ENCODE measurements at places on chromosomes 5 and 9.

DNA sequence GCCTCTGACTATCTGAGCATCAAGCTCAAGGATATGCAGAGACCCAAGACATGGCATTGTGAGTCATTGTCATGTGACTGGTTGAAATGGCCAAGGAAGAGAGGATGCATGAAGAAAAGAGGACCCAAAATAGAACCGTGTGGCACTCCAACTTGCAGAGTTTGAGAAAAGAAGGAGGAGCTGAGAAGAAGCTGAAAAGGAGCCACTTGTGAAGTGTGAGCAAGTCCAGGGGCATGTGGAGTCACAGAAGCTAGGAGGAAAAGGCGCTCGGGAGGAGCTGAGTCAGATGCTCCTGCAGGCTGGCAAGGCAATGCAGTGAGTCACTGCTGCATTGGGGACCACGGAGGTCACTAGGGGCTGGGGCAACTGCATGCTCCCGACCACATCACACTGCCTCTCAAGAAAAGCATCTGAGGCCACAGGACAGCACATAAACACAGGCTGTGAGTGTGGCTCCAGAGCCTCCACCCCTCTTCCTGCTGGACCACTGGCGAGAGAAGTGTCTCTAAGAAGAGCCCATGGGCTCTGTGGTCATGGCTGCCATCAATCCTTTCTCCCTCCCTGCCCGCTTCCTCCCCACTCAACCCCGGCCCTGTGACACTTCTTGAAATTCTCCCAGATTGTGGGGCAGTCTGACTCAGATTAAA lies 197.6 kb downstream of the DRD1 start:
- peak; percentile 92 for DNase-seq

DNA sequence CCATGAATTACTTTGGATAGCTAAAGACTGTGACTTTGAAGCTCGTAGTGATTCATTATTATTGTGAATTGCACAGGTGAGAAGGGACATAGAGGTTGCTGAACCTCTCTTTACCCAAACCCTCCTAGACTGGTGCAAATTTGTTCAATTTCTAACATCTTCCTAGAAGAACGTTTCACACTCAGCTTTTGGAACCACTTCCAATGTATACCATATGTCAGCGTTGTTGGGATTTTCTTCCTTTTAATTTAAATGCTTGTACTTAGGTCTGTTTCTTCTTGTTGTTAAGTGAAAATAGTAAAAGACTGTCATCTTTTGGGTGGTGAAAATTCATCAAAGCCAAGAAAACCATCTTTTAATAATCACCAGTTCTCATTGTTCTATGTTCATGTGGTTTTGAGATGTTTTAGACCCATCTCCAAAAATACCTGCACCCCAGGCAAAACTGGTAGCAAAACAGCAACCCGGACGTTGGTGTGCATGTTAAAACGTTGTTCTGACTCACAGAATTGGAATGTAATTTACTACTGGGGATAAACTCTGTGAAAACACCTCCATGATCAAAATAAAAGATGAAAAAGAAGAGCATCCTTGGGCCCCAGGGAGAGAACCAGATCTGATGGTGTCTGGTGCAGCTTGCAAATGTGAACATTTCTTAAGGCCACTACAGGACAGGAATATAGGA lies 238.3 kb downstream of the NPR3 start:
- DNase-seq: no peak

DNA sequence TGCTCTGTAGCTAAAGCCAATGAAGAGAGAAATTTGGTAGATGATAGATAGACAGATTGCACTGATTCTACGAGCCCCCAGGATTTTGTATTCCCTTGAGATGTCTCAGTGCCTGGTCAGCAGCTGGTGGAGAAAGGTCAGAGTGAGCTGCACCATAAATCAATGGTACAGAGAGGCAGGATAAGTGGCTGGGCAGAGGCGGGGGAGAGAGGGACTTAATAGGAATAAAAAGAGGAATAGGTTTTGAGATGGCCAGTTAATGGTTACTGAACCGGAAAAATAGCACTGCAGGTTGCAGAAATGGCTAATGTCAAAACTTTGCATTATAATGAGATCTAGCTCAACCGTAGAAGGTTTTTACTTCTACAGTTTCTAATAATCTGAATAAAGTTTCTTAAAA lies 47.9 kb upstream of the SLC12A2 start:
- DNase-seq: no peak

DNA sequence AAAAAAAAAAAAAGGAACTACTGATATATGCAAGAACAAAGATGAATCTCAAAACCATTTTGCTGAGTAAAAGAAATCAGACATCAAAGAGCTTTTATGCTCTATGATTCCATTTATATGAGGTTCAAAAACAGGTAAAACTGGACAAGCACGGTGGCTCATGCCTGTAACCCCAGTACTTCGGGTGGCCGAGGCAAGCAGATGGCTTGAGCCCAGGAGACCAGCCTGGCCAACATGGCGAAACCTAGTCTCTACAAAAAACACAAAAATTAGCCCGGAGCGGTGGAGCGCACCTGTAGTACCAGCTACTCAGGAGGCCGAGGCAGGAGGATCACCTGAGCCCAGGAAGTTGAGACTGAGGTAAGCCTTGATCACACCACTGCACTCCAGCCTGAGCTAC lies 7.8 kb downstream of the PTBP3 start:
- no peak for DNase-seq

- DNase-seq: no peak
Measured at GRCh38 chr9:93265301-93265971, 81.5 kb downstream of the WNK2 start.

DNA sequence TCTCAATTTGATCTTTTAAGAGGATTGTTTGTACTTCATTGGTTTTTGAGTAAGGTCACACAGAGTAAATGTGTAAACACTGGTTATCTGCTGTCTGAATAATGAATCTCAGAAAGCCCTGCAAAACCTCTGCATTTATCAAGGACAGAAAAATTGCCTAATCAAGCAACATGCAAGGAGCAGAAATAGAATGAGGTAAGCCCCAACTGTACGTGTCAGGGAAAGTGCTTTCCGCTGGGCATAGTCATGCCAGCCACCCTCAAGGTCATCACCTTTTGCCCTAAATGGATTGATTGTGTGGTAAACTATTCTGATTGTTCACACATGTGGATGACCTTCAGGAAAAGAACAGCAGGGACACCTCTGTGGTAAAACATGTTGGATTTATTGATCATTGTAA lies 376.9 kb upstream of the KCNN2 start:
- no peak for DNase-seq

DNA sequence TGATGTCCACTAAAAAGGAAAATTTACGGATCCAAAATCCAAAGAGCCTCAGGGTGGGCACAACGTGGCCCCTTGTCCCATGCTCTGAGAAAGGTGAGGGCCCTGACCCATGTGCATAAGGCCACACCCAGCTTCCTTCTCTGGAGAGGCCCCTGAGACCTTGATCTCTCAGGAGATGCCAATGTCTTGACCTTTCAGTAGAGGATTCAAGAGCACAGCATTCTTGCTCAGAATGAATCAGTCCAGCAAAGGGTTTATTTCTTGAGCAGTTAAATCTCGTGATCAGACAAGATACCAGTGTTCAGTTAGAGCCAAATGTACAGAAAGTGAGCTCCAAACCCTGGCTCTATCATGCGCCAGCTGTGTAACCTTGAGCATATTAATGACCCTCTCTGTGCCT lies 115.9 kb upstream of the DAPK1 start:
- DNase-seq: no peak

- no peak for DNase-seq
Measured at GRCh38 chr9:96173640-96174039, 128.3 kb downstream of the HSD17B3 start.

DNA sequence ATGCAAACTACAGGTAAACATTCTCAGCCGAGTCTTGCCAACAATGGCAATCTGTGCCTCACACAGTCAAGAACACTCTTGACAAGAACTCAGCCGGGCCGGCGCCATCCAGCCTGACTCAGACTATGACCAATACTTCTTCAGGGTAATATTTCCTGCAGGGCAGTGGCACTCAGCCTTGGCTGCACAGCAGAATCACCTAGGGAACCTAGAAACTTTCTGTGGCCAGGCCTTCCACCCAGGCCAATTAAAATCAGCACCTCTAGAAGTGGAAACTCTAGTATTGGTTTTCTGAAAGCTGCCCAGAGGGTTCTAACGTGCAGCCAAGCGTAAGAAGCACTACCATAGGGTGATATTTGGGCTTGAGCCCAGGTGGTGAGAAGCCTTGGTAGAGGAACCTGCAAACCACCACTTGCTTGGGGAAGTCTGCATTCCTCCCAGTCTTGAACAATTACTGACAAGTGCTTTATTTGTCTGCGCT lies 120.6 kb downstream of the TTLL11 start:
- peak; percentile 72 for DNase-seq

- DNase-seq: no peak
Measured at GRCh38 chr9:104986096-104986495, 58.1 kb upstream of the ABCA1 start.

DNA sequence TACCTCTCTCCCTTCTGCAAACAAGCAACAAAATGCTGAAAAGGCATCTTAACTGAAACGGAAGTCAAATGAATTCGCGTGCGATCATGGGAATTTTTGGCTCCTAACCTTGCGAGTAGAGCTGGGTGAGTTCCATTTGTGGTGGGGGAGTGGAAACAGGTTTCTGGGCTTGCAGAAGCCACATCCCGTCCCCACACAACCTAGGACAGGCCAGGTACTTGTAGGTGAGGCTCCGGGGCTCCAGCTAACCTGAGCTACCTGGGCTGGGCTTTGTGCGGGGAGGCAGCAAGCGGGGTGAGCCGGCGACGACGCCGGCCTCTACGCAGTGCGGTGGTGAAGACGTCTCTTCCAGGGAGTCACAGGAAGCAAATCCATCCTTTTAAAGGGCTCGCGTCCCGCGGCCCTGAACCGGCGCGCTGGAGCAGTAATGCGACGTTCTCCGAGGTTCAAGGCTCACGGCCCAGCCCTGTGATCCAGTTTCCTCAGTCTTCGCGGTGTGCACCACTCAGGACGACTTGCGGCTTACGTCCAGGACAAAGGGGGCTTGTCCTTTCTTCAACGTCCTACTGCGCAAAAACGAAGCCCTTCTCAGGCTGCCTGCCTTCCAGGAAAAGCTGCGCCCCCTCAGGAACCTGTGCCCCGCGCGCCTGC lies 567 bp upstream of the SPIN1 start:
- no peak for DNase-seq

GRCh38 chr9:88580961-88581360 lies 46.0 kb downstream of the NXNL2 start:
- no peak for DNase-seq

Data from kidney epithelial cell (primary cell).